Esophagus mucosa (tissue), 1 donor: ENCODE measurements at places on chromosomes 12 and 14. TPM values are rescaled to one million over a fixed set of nuclear protein-coding genes. Genes with fewer than 3 reads are reported as not detected.

KIF5A gene
- total RNA-seq = 0.16 TPM

KCNK10 gene
- 3.9 TPM for total RNA-seq

NDRG2 gene
- total RNA-seq = 54.7 TPM

BEGAIN gene
- total RNA-seq = 0.68 TPM

TPH2 gene
- not detected for total RNA-seq

DYNC1H1 gene
- 250 TPM for total RNA-seq

ASCL1 gene
- not detected for total RNA-seq

ZDHHC22 gene
- total RNA-seq = not detected

DICER1 gene
- 57.7 TPM for total RNA-seq

BATF gene
- 0.84 TPM for total RNA-seq

KRT78 gene
- total RNA-seq = 291 TPM
